ENCODE measurements at places on chromosomes 3 and 15.

GRCh38 chr15:65906396-65906795, 37.1 kb downstream of the RAB11A start:
- DNase-seq, result no peak

DNA sequence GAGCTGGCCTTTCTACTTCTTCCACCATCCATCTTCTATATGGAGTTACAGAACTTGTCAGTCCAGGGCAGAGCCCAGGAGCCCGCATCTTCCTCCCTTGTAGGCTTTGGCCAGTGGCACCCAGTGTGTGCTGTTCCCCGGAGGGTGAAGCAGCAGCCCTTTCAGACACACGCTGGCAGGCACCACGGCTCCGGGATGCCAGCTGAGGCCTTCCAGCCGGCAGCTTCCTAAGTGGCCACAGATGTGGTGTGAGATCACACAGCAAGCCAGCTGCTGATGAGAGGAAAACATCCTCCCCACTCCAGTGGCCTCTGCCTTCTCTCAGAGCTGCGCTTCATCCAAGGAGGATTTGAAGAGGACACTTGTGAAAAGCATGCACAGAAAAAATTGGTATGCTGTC, 24.1 kb downstream of the CRABP1 start:
- no peak for DNase-seq

DNA sequence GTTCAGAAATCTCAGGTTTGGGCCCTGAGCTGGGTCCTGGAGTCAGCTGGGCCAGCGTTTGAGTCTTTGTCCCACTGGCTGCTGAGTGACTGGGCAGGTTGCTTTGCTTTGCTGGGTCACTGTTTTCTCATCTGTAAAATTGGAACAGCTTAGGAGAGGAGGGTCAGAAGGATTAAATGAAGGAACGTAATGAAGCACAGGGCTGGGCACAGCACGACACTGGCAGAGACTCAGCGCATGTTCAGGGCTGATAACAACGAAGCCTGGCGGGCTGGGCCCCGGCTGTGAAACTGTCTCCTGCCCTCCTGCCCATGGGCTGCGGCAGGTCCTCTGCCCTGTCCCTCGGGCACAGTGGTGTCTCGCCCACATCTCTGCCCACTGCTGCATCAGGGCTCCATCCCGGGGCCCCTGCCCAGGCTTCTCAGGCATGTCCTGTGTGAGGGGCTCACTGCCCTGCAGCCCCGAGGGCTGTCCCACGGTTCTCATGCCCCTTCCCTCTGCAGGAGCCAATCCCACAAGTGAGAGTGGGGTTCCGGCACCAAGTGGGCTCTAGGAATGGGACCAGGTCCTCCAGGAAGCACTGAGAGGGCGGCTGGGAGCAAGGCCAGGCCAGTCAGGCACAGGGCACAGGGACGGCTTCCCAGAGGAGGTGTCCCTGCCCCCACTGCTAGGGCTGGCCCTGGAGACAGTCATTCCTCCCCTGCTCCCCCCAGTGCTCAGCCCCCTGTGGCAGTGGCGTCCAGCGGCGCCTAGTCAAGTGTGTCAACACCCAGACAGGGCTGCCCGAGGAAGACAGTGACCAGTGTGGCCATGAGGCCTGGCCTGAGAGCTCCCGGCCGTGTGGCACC, 88.0 kb downstream of the TBC1D2B start:
- no peak for DNase-seq

GRCh38 chr3:158313338-158313927, 203.5 kb downstream of the RSRC1 start:
- peak; percentile 60 for DNase-seq

DNA sequence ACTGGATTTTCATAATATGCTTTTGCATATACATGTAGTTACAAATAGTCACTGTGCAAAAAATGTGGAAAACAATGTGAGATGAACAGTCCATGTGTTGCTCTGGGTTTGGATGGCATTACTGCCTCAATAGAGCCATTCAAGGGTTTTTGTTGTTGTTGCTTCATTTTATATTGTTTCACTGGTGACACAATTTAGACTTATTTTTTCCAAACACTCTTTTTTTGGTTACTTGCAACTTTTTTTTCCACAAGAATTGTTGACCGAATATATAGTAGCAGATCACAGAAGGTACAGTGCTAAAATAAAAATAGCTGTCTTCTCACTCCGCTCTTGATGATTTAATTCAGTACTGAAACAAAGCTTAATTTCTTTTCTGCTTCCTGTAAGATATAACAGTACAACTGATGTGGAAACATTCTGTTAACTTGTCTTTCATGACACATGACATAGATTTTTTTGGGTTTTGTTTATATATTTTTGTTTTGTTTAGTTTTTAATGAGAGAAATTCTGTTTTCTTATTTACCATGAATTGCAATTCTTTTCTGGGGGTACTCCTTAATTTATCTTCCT, 618.6 kb downstream of the NAALADL2 start:
- DNase-seq, result no peak

GRCh38 chr3:2211568-2211967, 112.9 kb downstream of the CNTN4 start:
- DNase-seq, result no peak

DNA sequence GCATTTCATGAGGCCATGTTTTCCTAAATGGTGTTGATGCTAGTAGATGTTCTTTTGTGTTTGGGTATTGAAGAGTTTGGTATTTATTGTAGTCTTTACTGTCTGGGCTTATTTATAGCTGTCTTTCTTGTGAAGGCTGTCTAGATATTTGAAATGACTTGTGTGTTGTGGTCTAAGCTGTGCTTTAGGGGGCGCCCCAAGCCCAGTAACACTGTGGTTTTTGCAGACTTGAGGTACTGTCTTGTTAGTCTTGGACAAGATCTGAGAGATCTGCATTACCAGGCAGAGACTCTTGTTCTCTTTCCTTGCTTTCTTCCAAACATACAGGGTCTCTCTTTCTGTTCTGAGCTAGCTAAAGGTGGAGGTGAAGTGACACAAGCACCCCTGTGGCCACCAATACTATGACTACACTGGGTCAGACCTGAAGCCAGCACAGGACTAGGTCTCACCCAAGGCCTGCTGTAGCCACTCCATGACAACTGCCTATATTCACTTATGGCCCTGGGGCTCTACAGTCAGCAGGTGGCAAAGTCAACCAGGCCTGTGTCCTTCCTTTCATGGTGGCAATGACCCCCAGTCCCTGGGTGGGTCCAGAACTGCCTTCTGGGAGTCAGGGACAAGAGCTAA, 152.1 kb upstream of the TBC1D5 start:
- peak; percentile 32 for DNase-seq

GRCh38 chr15:60356832-60357231, 41.0 kb downstream of the ANXA2 start:
- no peak for DNase-seq

GRCh38 chr15:92528736-92529135, 126.8 kb downstream of the FAM174B start:
- DNase-seq, result no peak

- DNase-seq, result no peak
These were observed 28.0 kb downstream of the MB21D2 start for GRCh38 chr3:192889679-192890078.

DNA sequence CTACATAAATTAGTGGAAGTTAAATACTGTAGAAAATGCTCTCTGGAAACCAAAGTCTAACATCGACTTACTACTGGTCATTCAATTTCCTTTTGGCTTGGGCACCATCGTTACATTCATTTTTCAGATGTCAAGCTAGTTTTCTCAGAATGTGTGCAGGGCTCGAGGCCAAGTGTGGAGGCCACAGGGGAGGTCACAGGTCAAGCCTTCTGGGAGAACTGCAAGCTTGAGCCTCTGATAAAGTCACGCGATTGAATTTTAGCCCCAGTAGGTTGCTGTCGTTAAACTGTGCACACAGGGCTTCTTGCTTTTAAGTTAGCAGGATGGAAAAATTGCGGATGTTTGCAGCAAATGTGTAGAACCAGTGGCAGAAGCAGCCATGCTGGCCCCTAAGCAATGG, 182.2 kb downstream of the APBA2 start:
- DNase-seq, result no peak

DNA sequence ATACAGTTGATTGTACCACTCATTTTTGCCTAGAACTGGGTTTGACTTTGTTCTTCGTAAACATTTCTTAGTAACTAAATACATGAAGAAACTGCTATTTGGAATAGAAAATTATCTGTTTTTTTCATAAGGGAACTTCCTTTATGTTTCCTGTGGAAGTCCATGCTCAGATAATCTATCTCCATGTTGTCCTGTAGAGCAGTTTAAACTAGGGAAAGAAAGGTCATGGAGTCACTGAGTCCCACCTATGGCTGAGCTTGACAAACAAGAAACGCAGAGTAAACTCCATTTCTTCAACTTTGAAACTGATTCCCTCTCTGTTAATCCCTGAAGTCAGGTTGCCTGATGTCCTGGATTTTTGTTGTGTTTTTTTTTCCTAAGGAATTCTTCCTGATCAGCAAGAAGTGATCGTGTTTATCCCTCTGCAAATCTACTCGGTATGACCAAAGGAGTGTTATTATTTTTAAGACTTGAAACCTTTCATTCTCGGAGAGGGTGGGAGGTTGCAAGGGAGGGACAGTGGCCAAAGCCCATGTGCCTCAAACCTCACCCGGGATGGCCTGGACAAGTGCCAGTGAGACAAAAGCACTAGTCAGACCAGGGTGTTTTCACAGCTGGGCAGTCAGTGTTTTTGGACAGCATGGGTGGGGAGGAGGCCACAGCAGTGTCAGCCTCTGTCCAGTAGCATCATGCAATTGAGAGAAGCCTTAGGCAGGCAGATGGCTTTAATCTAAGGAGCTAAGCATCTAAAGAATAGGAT, 129.8 kb upstream of the PHLDB2 start:
- no peak for DNase-seq

GRCh38 chr3:100537646-100538338, 45.4 kb downstream of the TMEM45A start:
- no peak for DNase-seq

DNA sequence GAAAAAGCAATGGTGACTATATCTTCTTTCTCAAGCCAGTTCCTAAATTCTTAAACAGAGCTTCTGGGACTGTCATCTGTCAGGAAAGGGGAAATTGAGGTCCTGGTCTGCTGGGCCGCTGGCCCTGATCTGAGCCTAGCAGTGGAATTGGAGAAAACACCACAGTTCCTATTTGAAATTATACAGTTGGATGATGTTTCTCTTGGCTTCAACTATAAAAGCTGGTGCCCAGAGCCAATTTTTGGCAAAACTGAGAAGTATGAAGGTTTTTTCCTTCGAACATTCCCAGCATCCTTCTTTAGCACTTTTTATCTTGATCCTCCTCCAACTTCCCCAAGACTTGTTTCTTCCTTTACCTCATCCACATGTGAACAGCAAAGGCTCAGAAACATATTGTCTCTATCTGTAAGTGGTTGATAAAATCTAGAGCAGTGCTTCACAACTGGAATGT, 83.9 kb downstream of the CD47 start:
- DNase-seq, result no peak

GRCh38 chr3:108295421-108296175, 750 bp upstream of the HHLA2 start:
- DNase-seq, result no peak

- DNase-seq, result peak; percentile 70
These were observed 12.4 kb downstream of the CIB1 start for GRCh38 chr15:90221246-90221900.

DNA sequence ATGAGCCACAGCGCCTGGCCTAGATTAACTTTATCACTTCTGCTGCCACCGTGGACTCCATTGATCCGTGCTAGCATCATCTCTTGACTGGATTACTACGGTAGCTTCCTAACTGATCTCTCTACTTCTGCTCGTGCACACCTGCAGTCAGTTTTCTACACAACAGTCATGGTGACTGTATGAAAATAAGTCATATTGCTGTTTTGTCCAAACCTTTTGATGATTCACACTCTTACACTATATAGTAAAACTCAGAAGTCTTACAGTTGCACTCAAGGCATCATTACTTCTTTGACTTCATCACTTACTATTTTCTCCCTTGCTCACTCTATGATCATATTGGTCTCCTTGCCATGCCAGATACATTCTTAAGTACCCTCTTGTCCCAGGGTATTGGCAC, 10.1 kb downstream of the PDCD6IP start:
- DNase-seq, result no peak

- DNase-seq, result no peak
These were observed 2.7 kb upstream of the CSTA start for GRCh38 chr3:122322095-122323075.

DNA sequence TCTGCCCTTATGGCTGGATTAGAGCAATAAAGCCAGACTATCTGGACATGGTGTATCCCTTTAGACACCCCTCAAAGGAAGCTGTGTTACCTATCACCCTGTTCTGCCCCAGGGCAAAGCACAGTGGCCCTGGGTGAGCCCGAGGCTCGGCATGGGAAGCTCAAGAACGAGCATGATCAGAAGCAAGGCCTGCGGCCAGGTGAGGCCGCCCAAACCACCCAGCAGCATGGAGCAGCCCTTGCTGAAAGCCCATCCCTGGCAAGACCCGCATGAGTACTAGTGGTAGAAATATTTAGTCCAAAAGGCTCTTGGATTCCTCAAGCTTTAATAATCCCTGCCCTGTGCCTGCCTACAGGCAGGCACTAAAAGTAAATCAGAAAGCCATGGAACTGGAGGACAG, 261.1 kb downstream of the MEX3B start:
- DNase-seq, result no peak

GRCh38 chr3:73511571-73512525, 112.9 kb downstream of the PDZRN3 start:
- DNase-seq, result peak; percentile 62

- DNase-seq, result no peak
These were observed 77.5 kb upstream of the TNFAIP8L3 start for GRCh38 chr15:51172193-51172592.

DNA sequence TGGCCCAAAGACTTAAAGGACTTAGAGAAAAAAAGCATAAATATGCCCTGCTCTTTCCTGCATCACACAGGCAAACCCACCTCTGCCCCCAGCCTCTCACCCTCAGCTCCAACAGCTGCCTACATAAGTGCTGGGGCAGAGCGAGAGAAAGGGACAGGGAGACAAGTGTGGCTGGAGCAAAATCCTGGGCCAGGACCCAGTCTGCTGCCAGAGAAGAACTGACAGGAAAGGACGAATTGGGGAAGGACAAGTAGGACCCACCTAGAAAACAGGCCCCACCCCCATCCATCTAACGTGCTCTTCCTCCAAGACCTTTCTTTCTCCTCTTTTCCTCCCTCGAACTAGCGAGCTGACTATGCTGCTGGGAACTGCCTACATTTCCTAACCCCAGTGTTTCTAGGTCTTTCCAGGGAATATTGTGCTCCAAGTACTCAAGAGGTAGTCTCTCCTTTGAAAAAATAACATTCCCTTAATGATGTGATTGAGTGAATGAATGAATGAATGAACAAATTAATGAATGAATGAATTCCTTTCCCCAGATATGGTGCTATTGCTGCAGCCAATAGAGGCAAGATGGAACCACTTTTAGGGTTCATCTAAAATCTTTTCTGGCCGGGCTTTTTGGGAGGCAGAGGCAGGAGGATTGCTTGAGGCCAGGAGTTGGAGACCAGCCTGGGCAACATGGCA, 18.4 kb downstream of the IGDCC4 start:
- DNase-seq, result no peak

GRCh38 chr3:30604558-30604957, 1.8 kb upstream of the TGFBR2 start:
- no peak for DNase-seq

- no peak for DNase-seq
These were observed 66.2 kb upstream of the THSD4 start for GRCh38 chr15:71048913-71049675.

GRCh38 chr15:92166029-92166428, 227.7 kb upstream of the ST8SIA2 start:
- no peak for DNase-seq

Data from NCI-H2081 (cell line).